HTR-8/SVneo (cell line): ENCODE measurements at places on chromosomes 3 and 15.

DNA sequence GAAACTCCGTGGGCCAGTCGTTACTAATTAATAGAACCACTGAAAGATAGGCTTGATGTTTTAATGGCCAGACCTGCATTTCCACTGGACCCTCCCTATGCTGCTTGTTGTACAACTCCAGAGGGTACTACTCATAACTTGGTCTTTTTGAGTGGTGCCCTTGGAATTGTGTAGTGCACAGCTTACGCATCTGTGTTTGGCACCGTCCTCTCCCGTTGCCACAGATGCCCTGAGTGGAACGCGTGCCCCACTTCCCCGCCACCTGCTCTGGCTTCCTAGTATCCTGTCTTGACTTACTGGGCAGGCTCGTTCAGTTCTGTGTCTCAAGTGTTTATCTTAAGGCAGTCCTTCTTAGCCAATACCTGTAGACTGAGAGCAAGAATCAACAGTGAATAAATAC is 78.7 kb downstream of the USP13 start:
- DNase-seq, result no peak

DNA sequence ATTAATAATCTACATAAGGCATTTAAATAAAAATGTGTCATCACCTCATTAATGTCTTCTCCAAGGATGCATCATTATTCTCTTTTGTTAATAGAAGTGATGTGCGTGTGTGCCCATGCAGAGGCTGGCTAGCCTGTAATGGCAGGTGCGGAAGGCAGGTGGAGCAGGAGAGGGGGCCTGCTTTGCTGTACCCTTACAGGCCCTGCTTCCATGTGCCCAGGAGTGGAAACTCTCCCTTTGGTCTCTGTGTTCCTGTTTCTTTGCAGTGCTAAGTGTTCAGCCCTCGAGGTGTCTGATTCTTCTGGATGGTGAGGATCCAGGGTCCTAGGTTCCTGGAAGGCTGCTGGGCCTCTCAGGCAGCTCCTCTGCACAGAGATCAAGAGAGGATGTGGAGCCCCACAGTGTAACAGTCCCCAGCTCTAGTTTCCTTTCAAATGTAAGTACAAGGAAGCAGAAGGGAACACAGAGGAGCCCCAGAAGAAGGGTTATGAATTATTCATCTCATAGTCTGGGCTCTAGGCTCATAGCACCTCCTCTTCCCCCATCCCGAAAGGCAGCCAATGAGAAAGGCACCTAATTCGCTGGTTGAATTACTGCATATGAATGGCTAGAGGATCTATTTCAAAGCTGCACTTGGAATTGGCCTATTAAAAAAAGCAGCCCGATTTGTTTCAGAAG is 39.2 kb upstream of the AGBL1 start:
- no peak for DNase-seq

DNA sequence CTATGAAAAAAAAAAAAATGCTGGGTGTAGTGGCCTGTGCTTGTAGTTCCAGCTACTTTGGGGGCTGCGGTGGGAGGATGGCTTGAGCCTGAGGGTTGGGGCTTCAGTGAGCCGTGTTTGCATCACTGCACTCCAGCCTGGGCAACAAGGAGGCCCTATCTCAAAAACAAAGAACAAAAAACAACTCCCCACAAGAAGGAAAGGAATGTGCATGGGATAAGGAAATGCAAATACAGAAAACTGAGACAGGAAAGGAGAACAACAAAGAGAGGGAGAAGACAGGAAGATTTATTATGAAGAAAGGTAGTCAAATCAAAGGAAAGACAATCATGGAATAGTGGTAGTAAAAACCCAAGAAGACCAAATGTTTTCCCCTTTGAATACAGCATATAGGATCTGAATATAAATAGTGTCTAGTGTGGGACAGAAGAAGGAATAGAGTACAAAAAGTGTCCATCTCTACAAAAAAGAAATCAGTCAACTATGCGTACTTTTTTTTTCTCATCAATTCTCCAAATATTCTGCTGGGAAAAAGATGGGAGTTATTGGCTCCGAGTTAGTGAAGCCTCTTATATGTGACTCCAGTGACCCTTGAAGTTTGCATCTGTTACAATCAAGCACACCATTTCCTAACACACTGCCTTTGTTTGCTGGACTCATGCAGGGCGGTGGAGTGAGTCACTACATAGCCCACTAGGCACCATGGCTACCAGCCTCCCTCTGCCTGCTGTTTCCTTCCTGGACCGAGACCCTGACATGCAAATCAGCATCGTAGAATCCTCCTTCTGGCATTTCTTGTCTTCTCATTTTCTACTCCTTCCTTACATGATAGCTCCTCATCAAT is 101.2 kb upstream of the PTX3 start:
- DNase-seq, result peak; percentile 47

- no peak for DNase-seq
Observed at GRCh38 chr3:87848003-87848402, 210.8 kb downstream of the CGGBP1 start.

DNA sequence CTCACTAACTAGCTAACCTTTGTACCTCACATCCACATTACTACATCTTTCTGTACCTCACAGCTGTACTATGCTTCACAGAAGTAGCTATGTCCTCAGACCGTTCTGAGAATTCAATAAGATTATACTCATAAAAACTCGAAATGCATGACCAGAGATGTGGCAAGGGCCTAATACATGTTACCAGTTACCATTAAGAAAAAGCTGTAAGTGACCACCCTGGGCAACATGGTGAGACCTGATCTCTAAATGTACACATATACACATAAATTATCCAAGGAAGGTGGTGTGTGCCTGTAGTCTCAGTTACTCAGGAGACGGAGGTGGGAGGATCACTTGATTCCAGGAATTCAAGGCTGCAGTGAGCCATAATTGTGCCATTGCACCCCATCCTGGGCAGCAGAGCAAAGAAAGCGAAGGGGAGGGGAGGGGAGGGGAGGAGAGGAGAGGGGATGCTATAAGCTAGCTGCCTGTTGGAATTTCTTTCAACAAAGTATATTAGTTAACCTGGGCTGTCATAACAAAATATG is 482.6 kb upstream of the ZNF717 start:
- DNase-seq, result no peak

DNA sequence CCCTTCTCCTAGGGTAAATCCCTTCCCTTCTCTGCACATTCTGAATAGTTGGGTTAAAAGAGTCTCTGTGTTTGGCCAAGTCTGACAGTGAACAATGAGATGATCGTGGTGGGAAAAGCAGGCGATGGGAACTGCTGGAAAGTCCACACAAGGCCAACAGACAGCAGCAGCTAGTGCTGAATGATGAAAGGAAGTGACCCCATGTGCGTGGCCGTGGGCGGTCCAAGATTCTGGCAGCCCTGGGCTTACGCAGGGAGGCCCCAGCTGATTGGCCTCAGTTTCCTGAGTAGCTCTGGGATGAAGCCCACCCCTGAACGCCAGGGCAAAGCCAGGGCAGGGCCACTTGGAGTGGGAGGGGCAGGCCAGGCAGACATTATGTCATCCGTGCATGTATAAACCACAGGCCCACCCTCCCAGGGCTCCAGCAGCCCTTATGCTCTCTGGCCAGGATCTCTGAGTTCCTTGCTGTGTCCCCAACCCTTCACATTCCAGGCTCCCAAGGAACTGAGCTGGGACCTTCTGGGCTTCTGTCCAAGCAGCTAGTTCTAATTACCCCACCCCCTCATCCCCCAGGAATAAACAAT is 57.8 kb downstream of the CDC25A start:
- peak; percentile 32 for DNase-seq

DNA sequence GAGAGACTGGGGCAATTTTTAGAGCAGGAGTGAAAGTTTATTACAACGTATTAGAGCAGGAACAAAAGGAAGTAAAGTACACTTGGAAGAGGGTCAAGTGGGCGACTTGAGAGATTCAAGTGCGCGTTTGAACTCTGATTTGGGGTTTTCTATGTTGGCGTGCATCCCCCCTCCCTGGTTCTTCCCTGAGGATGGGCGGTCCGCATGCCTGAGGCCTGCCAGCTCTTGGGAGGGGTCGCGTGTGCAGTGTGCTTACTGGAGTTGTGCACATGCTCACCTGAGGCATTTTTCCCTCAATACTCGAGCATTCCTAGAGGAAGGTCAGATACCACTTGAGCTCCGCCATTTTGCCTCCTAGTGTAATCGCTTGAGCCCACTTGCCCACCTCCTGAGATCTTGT is 10.4 kb upstream of the CHAC1 start:
- DNase-seq, result no peak

DNA sequence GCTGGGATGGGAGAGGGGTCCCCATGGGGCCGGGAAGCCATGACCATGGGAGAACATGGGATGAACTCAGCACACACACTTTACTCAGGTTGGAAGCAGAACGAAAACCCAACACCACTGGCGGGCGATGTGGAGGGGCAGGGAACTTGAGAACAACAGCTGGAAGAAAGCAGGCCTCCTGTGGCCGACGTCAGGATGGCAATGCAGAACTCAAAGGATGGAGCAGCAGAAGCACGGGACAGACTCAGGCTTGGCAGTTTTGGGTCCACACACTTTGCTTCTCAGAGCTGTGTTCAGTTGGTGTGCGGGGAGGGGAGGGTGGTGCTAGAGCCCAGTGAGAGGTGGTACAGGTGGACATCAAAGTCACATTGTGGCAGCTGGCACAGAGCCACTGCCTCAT is 80.7 kb downstream of the SEC22A start:
- DNase-seq, result no peak

- no peak for DNase-seq
Observed at GRCh38 chr3:106245400-106245799, 376.6 kb upstream of the CBLB start.

GRCh38 chr3:65995030-65995429 is 43.7 kb downstream of the MAGI1 start:
- DNase-seq, result no peak

DNA sequence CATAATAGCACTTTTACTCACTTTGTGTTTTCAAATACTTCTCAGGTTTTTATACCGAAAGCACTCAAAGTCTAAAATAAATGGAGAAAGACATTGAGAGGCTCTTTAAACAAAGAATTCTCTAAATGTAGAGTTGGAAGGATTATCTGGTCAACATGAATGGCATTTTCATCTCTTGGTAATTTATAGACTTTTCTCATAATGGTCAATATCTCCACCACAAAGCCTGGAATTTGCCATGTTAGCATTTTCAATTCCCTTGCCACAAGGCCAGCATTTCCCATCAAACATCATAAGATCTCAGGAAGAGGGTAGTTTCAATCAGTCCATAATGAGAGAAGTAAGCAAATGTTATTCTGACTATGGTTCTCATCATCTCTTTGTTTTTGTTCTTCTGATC is 293.0 kb downstream of the CADM2 start:
- no peak for DNase-seq

- no peak for DNase-seq
Observed at GRCh38 chr3:32540899-32541298, 29.8 kb downstream of the DYNC1LI1 start.

- no peak for DNase-seq
Observed at GRCh38 chr3:46921041-46921440, 43.5 kb downstream of the PTH1R start.

DNA sequence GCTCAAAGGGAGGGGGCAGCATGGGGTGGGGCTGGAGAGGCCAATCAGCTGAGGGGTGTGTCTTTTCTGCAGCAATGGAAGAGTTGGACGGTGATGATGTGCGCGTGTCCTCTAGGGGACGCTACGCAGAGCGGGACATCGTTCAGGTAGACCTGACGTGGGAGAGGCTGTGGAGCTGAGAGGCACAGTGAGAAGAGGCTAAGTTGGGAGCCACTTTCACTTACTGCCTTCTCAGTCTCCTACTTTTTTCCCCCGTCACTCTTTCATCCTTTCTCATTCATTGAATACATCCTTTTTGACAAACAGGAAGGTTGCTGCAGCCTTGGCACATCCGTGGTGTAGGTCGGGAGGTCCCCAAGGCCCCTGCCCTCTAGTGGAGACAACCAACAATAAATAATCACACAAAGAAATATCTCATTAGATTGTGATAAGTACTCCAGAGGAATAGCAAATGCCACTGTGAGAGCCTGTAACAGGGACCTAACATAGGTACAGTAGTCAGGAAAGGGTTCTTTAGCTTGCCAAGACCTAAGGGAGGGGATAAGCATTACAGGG is 4.4 kb upstream of the BRPF1 start:
- DNase-seq, result no peak

- DNase-seq, result no peak
Observed at GRCh38 chr15:33309602-33310276, 1.0 kb upstream of the RYR3 start.

- no peak for DNase-seq
Observed at GRCh38 chr3:118436697-118437262, 597.9 kb downstream of the IGSF11 start.

GRCh38 chr3:172125053-172125452 is 85.7 kb downstream of the FNDC3B start:
- DNase-seq, result no peak

DNA sequence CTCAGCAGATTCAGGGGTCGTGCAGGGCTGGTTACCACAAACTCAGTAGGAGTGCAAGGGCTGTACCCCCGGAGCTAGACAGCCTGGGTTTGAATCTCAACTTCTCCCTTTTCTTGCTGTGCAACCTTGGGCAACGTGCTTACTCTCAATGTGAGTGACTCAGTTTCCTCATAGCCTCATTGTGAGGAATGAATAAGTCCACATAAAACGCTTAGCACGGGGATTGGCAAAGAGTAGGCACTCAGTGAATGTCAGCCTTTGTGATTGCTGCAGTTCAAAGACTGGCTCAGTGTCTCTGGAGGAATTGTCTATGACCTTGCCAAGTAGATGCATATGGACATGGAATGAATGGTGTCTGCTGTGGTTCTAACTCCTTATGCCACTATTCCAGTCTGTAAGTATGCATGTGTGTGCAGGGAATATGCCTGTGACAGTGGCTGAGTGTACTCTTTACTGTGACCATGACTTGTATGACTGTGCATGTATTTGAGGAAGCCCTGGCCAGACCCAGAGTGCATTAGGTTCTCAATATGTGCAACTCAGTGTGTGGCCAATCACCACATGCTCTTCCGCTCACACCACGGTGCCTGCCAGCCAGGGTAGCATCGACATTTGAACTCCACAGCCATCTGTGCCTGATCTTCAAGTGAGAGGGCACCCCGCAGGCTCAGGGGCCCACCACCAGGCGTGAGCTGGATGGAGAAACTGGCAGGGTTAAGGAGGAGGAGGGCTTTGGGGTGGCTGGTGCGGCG is 900 bp upstream of the HYAL3 start:
- DNase-seq, result no peak

DNA sequence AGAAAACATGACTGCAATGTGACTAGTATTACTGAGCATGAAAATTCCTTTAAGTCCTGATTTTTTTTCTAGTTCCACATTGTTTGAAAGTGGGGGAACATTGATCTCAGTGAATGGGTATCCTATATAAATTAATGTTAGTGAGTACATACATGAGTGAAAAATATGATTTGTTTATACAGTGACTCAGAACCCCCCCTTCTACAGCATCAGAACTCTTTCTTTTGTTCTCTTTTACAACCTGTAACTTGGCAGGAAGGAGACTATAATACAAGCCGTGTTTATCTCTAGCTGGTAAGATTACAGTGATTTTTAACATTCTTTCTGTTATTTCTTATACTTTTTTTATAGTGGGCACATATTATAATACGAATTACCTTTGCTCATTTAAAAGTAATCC is 384.7 kb downstream of the PDCD6IP start:
- DNase-seq, result no peak
